ENCODE measurements at places on chromosomes 11 and 22.

- DNase-seq = no peak
Observed at GRCh38 chr22:23555118-23555517, 25.0 kb downstream of the IGLL1 start.

DNA sequence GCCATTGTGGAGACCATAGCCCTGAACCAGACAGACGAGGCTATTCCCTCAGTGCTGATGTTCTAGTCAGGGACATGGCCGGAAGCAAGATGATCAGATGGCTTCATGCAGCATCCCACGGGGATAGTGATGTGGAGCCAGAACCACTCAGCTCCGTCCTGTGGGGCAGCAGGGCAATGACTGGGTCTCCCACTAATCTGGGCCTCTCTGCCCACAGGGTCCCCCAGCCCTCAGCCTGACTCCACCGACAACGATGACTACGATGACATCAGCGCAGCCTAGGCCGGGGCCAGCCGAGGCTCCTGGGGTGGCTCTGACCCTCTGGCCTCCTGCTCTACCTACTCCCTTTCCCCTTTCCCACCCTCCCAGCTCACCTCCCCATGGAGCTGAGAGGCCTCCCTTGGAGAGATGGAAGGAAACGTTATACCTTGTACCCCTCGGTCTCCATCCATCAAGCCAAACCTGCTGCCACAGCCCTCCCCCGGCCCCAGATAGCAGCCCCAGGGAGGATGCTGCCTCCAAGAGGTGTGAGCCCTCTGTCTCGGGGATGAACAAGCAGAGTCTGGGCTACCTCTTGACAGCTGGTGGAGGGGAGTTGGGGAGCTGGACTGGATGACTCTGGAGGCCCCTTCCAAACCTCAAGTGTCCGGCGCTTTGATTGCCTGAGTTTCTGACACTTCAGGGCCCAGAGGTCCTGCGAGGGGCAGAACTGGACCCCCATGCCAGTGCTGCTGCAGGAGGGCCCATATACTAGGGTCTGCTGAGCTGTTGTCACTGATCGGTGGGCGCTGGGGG is 47.8 kb downstream of the CD6 start:
- DNase-seq = no peak

DNA sequence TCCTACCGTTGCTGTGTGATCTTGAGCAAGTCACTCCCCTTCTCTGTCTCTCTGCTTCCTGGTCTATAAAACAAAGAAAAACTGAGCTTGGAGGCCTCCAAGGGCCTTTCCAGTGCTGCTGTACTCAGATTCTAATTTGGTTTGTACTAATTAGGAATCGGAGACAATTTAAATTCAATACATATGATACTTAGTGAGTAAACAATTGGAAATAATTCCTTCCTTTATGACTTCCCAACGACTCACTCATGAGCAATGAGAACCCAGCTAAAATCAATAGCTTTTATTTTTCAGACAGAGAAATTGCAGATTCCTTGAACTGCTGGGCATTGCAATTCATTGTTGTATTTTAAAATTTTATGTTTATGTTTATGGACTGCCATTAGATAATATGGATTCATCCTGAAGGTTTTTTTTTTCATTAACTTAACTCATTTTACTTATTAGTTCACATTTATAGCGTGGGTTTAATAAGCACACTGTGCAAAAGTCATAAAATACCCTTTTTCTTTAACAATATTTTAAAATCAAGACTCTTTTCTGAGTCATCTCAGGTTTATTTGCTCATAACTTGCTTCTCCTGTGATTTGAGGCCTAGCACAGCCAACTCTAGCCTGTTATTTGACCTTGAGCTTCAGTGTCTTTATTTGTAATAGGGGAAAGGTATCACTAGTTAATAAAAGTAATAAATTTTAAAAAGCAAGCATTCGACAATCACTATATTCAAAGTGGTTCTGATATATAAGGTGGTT is 95.8 kb downstream of the TP53I11 start:
- no peak for DNase-seq

DNA sequence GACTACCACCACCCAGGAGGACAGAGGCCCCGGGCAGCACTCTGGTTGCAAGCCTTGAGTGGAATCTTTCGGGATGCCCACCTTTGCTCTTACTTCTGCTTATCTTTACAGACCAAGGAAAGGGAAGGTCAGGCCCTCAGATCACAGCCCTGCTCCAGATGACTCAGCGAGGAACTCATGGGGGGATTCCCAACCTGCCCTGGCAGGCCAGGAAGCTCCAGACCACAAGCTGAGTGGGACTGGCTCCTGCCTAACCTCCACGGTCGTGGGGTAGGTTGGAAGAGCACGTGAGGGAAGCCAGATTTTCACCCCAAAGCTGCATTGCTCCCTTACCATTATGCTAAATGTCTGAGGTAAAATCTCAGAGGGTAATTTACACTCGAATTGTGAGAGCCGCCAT is 11.8 kb downstream of the TBC1D10A start:
- DNase-seq = no peak

GRCh38 chr11:22076271-22076930 is 116.5 kb upstream of the ANO5 start:
- no peak for DNase-seq

- no peak for DNase-seq
Observed at GRCh38 chr11:132114185-132114584, 743.8 kb downstream of the NTM start.

- DNase-seq = peak; percentile 17
Observed at GRCh38 chr22:48414651-48415050, 1413.0 kb downstream of the BRD1 start.

DNA sequence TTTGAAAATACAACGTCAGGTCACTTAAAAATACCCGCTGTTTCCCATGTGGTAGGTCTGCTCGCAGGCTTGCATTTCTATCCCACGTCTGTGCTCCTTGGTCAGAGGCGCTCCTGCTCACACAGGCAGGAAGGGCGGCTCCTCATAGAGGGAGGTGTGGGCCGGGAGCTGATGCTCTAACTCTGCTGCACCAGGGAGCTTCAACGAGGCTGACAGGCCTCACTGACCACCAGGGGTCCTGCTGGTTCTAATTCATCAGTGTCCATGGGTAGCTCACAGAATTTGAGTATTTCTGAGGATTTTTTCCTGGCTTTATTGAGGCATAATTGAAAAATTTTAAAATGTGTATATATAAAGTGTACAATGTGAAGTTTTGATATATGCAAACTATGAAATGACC is 68.5 kb downstream of the PIWIL3 start:
- DNase-seq = no peak

DNA sequence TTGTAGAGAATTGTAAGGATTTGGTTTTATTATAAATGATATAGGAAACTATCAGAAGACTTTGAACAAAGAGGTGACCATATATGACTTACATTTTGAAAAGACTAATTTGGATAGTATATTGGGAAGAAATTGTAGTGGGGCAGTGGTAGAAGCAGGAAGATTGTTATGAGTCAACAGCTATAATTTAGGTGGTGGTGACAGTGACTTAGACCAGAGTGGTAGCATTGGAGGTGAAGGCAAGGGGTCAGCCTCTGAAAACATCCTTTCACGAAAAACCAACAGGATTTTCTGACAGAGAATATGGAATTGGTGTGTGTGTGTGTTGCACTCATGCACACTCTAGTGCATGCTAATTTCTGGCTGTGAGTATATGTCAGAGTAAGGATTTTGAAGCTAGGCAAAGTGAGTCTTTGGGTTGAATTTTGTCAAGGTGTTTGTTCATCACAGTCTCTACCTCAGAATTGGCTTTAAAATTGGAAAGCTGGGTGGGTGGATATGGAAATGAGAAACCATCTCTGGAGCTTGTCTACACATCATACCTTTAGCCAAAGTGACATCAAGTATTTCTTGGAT is 8.2 kb upstream of the HBE1 start:
- DNase-seq = no peak

DNA sequence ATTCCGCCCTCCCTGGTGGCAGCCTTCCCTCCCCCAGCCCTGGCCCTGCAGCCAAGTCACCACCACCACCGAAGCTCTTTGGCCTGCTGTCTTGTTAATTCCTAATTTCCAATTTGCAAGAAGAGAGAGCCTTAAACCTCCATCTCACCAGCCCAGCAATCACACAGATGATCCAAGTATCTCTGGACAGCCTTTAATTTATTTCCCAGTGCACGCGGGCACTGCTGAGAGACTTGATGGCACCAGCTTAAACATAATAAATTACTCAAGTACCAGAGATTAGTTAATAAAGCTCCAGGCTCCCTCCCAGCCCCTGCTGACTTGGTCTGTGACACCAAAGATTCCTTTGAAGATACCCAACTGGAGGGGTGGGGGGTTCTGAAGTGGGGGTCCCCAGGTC is 494.7 kb downstream of the BUD13 start:
- DNase-seq = no peak

DNA sequence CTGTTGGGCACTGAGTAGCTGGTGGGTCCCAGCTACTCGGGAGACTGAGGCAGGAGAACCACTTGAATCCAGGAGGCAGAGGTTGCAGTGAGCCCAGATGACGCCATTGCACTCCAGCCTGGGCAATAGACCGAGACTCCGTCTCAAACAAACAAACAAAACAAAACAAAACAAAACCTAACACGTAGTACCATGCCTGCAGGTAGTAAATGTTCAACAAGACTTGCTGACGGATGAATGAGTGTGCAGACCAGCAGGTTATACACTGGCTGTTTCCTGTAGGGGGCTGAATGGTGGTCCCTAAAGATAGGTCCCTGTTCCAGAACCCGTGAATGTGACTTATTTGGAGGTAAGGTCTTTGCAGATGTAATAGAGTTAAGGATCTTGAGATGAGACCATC is 12.8 kb upstream of the MRGPRD start:
- no peak for DNase-seq

DNA sequence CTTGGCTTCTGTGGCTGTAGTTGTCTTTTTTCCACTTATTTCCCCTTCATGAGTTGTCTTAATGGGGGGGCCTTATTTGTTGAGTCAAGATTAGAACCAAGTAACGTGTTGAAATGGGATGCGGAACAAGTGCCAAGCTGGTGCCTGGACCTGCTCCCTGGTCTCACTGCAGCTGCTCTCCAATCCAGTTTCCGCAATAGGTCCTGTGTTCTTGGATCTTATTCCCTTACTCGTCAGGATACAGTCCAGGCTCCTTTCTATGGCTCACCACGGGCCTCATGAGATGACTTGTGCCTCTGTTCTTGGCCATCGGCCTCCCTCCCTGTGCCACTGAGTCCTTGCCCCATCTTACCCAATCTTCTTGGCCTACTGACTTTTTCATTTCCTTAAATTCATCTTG is 159.6 kb upstream of the CADM1 start:
- no peak for DNase-seq

GRCh38 chr11:2992997-2993325 is 832 bp upstream of the NAP1L4 start:
- no peak for DNase-seq

- peak; percentile 44 for DNase-seq
Observed at GRCh38 chr22:46791201-46791731, 28.8 kb downstream of the TBC1D22A start.

- DNase-seq = no peak
Observed at GRCh38 chr11:45884596-45885185, 760 bp upstream of the MAPK8IP1 start.

Measured in Peyer's patch (tissue), 4 donors.